Gastroesophageal sphincter (tissue), 4 donors: ENCODE measurements at places on chromosomes 6 and 20.

- ATAC-seq = no peak
Measured at GRCh38 chr6:161636882-161637430, 363.1 kb upstream of the AGPAT4 start.

GRCh38 chr6:18087396-18088165 is 34.9 kb downstream of the NHLRC1 start:
- ATAC-seq = no peak

- ATAC-seq = no peak
Measured at GRCh38 chr6:121008553-121008952, 325.7 kb downstream of the TBC1D32 start.

DNA sequence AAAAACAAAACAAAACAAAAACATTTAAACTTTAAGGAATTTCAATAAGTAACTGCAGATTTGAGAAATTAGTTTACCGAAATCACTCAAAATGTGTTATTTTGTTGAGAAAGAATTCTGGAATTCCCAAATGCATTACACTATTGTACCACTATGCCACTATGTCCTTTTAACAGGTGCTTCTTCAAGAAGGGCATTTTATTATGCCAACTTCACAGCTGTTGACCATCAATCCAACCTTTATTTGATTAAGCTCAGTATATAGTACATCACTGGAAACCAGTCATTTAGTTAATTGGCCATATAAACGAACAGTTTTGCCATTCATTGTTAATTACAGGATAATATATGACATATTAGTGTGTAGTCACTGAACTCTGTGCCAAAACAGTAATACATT is 221.7 kb downstream of the ARHGAP18 start:
- ATAC-seq = no peak

GRCh38 chr6:79796197-79796596 is 151.2 kb downstream of the ELOVL4 start:
- no peak for ATAC-seq

- no peak for ATAC-seq
Measured at GRCh38 chr6:157561414-157561790, 180.4 kb downstream of the ZDHHC14 start.

GRCh38 chr20:44690781-44691423 is 24.3 kb upstream of the CCN5 start:
- peak; percentile 8 for ATAC-seq

GRCh38 chr20:49517805-49518100 is 35.3 kb upstream of the KCNB1 start:
- ATAC-seq = no peak

GRCh38 chr6:108831104-108831503 is 17.1 kb upstream of the ARMC2 start:
- no peak for ATAC-seq

GRCh38 chr6:21915707-21916260 is 322.2 kb downstream of the SOX4 start:
- no peak for ATAC-seq
